ENCODE measurements at places on chromosomes 1 and 21.

DNA sequence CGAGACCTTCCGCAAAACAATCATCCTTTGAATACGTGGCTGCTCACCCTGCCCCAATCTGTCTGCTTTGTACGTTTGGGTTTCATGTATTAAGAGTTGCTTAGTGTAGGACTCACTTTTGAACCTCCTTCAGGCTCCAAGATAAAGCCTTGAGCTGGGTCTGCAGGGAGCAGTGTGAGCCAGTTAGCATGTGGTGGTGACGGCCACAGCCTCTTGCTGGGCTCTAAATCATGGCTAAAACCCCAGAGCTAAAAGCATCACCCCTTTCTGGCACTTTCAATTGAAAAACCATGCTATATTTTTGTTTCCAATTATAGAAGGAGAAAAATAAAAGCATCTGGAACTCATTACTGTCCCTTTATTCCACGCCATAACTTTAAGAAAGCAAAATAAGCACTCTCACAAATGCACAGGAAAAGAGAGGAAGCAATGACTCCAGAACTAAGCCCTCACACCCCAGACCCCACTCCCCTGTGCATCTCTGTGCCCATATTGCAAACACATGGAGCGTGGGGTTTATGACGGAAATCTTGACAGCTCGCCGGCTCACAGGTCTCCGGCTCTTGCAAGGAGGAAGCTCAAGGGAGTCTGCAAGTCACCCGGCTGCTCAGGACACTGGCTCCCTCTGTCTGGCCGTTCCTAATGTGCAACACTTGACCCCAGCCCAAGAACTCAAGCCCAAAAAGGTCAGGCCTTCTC, 135.5 kb downstream of the MIS18A start:
- DNase-seq: no peak

GRCh38 chr1:174072581-174072980, 50.4 kb upstream of the RC3H1 start:
- no peak for DNase-seq

- no peak for DNase-seq
Observed at GRCh38 chr1:2474933-2475371, 1.1 kb upstream of the PLCH2 start.

DNA sequence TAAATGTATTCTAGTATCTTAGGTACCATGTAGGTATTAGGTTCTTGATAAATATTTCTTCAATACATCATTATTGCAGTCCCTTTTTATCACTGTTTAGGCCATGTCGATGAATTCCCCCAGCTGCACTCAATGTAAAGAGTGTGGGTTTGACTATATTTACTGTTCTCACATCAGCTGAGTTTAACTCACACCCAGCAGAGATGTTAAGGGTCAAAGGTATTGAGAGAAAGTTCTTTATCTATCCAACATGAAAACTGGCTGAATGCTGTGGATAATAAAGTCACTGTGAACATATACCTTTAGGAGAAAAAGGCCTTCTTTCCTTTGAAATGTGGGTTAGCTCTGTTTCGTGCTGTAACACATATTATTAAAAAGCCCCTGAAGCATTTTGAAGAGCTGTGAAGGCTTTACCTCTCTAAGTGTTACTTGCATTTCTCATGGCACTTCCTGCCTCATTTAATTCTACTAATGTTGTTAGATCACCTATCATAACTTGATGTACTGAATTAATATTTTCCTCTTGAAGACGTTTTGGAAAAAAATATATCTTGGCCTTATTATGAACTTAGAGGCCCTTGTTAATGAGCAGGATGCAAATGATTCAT, 19.1 kb upstream of the LYST start:
- no peak for DNase-seq

DNA sequence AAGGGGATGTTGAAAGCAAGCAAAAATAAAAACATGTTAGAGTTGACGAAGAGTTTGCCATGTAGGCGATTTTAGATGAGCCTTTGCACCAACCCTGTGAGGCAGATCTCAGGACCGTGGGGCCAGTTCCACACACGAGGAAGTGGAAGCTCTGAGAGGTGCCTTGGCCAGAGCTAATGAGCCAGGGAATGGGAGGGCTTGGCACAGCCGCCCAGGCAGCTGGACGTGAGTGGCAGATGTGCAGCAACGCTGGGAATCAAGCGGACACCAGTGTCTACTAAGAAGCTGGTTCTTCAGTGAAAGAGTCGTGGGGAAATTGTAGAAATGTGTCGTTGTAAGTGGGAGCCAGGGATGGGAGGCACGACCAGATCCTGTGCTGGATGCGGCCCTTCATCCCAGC, 58.9 kb upstream of the COL6A1 start:
- no peak for DNase-seq

DNA sequence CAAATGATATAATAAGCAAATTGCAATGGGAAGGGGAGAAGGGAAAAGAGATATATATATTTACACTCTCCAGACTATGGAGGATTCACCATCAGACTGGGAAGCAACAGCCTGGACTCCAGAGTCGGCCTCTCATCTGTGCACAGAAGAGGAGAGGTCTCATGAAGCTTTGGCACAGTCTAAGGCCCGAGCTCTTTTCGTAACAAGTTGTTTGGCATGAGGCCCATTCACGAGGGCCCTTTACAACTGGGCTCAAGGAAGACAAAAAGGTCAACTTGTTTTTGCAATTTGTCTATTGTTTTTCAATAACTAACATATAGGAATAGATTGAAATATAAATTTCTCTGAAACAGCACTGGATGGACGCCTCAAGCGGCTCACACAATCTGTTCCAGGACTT, 66.7 kb upstream of the AJAP1 start:
- DNase-seq: no peak

- DNase-seq: no peak
Observed at GRCh38 chr1:30140566-30140965, 582.8 kb downstream of the MATN1 start.

DNA sequence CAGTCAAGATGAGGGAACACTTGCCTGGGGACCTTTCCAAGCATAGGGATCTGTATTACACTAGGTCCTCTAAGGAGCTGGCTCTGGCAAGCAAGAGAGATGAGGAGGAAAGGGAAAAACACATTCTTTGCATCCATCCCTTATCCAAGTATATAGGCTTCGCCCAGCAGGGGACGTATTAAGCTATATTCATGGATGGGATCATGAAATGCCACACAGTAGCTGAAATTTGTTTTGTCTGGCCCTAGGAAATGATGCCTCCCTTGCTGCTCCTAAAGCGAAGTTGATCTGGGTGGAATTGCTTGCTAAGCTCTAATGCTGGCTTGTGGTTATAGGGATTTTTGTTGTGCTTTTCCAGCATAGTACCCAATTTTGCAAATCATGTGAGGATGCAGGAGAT, 32.1 kb downstream of the CENPF start:
- DNase-seq: no peak

DNA sequence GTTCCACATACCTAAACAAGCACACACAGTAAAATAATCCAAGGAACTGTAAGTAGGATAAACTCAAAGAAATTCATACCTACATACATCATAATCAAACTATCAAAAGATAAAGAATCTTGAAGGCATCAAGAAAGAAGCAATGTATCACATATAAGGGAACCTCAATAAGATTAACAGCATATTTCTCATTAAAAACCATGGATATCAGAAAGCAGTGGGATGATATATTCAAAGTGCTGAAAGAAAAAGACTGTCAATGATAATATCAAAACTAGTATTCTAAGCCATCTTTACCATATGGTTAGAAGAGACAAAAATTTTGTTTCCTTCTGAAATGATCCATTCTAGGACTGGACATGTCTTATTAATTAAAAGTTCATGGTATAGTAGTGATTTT, 37.1 kb upstream of the ADAM30 start:
- no peak for DNase-seq

DNA sequence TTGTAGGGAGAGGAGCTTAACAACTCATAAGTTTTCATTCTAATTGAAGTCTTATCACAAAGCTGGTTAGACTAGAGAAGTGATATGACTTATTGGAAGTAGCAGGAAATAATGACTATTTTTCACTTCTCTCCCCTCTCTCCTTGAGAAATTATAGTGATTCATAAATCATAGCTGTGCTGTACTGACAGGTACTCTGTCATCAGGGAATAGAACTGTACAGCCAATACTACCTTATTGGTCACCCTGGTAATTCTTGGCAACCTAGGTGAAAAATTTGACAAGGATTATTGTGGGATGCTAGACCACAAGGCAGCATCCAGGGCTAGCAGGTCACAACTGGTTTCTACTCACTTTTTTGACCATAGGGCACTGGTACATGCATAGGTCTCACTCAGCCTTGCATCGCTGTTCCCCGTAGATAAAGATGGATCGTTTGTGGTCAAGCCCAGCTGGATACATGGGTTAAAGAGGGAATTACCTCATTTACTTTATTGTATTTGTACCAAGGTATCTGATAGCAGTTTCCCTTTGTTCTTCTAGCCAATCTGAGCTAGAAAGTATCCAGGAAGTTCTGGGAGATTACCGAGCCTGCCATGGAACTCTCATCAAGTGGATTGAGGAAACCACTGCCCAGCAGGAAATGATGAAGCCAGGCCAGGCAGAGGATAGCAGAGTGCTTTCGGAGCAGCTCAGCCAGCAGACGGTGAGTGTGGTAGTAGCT, 113.6 kb downstream of the MACF1 start:
- no peak for DNase-seq

DNA sequence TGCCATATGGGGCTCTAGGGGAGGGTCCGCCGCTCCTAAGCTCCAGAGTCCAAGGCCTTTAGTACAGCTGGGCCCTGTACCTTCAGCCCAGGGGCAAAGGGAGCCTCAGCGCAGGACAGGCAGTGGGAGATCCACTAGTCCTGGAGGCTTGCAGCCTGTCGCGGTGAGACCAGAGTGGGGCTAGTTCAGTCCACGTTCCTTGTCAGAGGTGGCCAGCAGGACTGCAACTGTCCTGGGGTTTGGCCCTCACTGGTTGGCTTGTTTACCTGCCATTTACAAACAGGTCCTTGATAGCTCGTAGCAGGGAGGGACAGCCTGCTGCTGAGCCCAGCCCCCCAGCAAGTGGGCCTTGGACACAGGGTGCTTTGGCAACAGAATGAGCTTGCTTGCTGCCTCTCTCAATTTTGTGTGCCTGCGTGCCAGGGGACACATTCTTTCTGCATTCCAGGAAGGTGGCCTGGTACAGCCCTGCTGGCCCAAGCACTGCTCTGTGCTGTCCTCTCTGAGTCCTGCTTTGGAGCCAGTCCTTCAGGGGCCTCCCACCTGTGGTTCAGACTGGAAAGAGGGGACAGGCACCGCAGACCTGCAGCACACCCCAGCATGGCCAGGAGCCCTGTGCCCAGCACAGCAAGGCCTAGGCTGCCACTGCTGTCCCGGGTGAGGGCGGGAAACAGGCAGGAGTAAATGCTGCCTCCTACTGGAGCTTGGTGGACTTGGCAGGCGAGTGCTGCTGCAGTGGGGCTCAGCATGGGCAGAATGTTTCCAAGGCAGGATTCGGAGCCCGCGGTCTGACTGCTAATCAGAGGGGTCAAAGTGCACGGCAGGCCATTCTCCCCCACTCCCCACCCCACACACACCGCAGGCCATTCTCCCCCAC, 15.2 kb downstream of the H6PD start:
- DNase-seq: no peak

GRCh38 chr1:13786541-13786940, 86.6 kb downstream of the PRDM2 start:
- no peak for DNase-seq

- DNase-seq: no peak
Observed at GRCh38 chr1:162882248-162882674, 21.3 kb upstream of the CCDC190 start.

- DNase-seq: no peak
Observed at GRCh38 chr1:182783068-182783467, 6.5 kb upstream of the NPL start.
